ENCODE measurements at places on chromosomes 5 and 9.
A peak's percentile ranks its signal among the peaks of the same experiment; 100 is the strongest.

DNA sequence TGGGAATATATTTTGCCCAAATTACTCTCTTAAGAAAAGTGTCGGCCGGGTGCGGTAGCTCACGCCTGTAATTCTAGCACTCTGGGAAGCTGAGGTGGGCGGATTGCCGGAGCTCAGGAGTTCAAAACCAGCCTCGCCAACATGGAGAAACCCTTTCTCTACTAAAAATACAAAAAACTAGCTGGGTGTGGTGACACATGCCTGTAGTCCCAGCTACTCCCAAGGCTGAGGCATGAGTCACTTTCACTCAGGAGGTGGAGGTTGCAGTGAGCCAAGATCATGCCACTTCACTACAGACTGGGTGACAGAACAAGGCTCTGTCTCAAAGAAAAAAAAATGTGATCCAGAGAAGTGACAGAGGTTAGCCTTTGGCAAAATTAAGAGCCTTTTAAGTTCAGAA, 26.4 kb upstream of the TMEM171 start:
- H3K27me3 ChIP-seq: peaks cover 35% of the 10 kb centered on the region
- H3K36me3 ChIP-seq: no peaks in the 10 kb centered on the region
- DNase-seq: no peak
- H3K27ac ChIP-seq: no peak overlapping the region

DNA sequence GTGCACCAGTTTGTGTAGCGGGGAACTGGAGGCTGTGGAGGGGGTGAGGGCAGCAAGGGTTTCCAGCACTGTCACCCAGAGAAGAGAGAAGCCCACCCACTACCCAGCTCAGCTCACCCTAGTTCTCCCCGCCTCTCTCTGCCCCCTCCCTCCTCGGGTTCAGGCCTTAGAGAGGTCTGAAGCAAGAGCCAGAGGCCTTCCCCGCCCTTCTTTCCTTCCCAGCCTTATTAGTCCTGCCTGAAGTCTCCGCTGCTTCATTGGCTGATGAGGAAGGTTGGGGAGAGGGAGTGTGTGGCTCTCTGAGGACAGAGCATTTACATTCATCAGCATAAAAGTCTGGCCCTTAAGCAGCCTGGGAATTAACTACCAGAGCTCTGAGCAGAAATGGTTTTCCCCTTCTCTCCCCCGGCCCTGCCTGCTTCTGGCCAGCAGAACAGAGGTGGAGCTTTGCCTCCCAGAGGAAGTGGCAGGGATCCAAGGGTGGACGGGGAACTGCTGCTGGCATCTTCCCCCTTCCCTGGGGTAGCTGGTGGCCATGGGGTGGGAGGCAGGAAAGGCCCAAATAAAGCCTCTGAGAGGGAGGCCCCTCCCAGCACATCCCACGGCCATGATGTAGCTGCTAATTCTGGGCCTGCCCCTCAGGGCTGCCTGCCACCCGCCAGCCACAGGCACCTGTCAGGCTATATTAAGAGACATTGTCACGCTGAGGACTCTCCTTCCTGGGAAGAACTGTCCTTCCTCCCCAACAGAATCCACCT, 4.1 kb downstream of the DNAJB5 start:
- H3K36me3 ChIP-seq: peaks cover 3% of the 10 kb centered on the region
- DNase-seq: no peak
- no peak overlapping the region for H3K4me3 ChIP-seq
- H3K27ac ChIP-seq: no peak overlapping the region
- H3K4me1 ChIP-seq: peaks cover 8% of the 10 kb centered on the region

GRCh38 chr5:32645246-32645645, 59.9 kb downstream of the SUB1 start:
- H3K36me3 ChIP-seq: no peaks in the 10 kb centered on the region
- DNase-seq: no peak
- H3K4me1 ChIP-seq: no peaks in the 10 kb centered on the region
- no peak overlapping the region for H3K27ac ChIP-seq
- H3K4me3 ChIP-seq: no peak overlapping the region

- no peaks in the 10 kb centered on the region for H3K36me3 ChIP-seq
- no peak for DNase-seq
- H3K27me3 ChIP-seq: peaks cover 30% of the 10 kb centered on the region
- H3K4me1 ChIP-seq: peaks cover 8% of the 10 kb centered on the region
These were observed 56.5 kb upstream of the ADRB2 start for GRCh38 chr5:148769941-148770340.

GRCh38 chr9:87236546-87236945, 261.1 kb upstream of the DAPK1 start:
- no peaks in the 10 kb centered on the region for H3K36me3 ChIP-seq
- peaks cover 6% of the 10 kb centered on the region for H3K27me3 ChIP-seq
- no peak overlapping the region for H3K4me3 ChIP-seq
- H3K4me1 ChIP-seq: no peaks in the 10 kb centered on the region
- peak overlapping the region; percentile 19 for H3K27ac ChIP-seq

DNA sequence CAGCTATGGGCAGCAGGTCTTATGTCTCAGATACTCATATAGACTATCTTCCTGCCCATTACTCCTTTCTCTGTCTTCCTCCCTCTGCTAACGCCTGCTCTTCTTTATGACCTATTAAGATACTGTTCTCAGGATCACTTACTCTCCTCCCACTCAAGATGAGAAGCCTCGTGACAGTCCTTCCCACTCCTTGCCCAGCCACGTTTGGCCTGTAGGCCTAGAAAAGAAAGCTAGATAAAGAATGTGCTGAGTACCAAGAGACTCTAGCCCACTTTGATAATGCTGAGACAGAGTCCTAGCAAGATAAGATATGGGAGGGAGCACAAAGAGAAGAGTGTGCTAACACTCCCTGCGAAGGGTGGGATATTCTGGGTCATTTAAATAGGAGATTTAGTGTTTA, 6.8 kb upstream of the DENND4C start:
- H3K27me3 ChIP-seq: no peaks in the 10 kb centered on the region
- H3K36me3 ChIP-seq: no peaks in the 10 kb centered on the region
- H3K4me1 ChIP-seq: no peaks in the 10 kb centered on the region
- DNase-seq: no peak
- no peak overlapping the region for H3K4me3 ChIP-seq

DNA sequence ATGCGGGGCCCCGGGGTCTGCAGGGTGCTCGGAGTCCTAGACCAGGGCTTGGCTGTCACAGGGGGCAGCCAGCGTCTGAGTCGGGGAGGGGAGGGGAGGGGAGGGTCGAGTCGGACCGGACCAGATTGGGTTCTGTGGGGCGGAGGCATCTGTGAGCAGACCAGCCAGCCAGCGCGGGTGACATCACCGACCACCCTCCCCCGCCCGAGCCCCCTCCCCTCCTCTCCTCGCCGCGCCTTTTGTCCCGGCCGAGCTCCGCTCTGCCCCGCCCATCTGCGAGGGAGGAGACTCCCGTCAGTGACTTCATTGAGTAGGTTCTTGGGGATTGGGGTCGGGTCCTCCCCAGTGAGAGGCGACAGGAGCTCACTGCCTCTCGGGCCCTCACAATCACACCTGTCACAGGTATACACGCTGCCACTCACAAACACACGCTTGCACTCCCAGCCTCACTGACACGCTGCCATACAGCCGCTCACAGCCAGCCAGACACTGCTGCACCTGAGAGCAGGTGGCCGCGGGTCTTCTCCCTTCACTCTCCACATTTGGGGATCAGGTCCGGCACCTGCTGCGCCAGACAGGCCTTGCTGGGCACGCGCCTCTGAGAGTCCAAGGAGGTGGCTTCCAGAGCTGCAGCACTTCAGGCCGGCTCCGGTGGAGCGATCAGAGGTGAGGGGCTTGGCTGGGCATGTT, 546 bp downstream of the DNAJB5 start:
- H3K4me1 ChIP-seq: peaks cover 26% of the 10 kb centered on the region
- DNase-seq: peak; percentile 25
- H3K27ac ChIP-seq: peak overlapping the region; percentile 88
- peak overlapping the region; percentile 96 for H3K4me3 ChIP-seq

DNA sequence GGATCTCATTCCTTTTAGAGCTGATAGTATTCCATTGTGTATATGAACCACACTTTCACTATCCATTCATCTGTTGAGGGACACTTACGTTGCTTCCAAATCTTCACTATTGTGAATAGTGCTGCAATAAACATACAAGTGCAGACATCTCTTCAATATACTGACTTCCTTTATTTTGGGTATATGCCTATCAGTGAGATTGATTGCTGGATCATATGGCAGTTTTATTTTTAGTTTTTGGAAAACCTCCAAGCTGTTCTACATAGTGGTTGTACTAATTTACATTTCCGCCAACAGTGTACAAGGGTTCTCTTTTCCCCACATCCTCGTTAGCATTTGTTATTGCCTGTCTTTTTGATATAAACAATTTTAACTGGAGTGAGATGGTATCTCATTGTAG, 33.8 kb upstream of the LECT2 start:
- peaks cover 45% of the 10 kb centered on the region for H3K27me3 ChIP-seq
- H3K4me1 ChIP-seq: no peaks in the 10 kb centered on the region
- H3K27ac ChIP-seq: no peak overlapping the region
- no peaks in the 10 kb centered on the region for H3K36me3 ChIP-seq
- no peak overlapping the region for H3K4me3 ChIP-seq
- DNase-seq: no peak

- H3K27ac ChIP-seq: no peak overlapping the region
- no peak overlapping the region for H3K4me3 ChIP-seq
- peaks cover 1% of the 10 kb centered on the region for H3K27me3 ChIP-seq
- H3K36me3 ChIP-seq: no peaks in the 10 kb centered on the region
- H3K4me1 ChIP-seq: no peaks in the 10 kb centered on the region
These were observed 172.2 kb downstream of the APBA1 start for GRCh38 chr9:69499959-69500358.

GRCh38 chr5:4987431-4987830, 152.7 kb upstream of the ADAMTS16 start:
- no peak for DNase-seq
- no peak overlapping the region for H3K27ac ChIP-seq
- no peaks in the 10 kb centered on the region for H3K36me3 ChIP-seq
- H3K4me3 ChIP-seq: no peak overlapping the region

DNA sequence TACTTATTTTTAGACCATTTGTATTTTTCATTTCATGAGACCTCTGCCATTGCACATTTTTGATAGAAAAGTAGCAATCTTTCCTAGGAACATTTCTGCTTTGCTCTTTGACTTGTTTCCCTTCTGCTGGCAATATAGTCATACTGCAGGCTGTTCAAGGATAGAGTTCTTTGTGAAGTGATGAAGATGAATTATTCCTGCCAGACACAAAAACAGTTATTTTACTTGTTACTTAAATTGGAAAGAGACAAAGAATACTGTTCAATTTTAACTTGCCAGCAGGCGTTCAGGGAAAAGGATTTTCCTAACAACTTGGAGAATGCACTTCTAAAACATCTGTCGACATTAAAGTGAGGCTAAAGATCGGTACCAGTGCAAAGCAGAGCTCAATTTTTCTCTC, 251.7 kb upstream of the ACTBL2 start:
- no peaks in the 10 kb centered on the region for H3K4me1 ChIP-seq
- H3K36me3 ChIP-seq: no peaks in the 10 kb centered on the region

- no peak overlapping the region for H3K4me3 ChIP-seq
- H3K4me1 ChIP-seq: peaks cover 9% of the 10 kb centered on the region
- peaks cover 49% of the 10 kb centered on the region for H3K27me3 ChIP-seq
- H3K36me3 ChIP-seq: no peaks in the 10 kb centered on the region
These were observed 62.7 kb upstream of the UNC5A start for GRCh38 chr5:176747670-176748072.

DNA sequence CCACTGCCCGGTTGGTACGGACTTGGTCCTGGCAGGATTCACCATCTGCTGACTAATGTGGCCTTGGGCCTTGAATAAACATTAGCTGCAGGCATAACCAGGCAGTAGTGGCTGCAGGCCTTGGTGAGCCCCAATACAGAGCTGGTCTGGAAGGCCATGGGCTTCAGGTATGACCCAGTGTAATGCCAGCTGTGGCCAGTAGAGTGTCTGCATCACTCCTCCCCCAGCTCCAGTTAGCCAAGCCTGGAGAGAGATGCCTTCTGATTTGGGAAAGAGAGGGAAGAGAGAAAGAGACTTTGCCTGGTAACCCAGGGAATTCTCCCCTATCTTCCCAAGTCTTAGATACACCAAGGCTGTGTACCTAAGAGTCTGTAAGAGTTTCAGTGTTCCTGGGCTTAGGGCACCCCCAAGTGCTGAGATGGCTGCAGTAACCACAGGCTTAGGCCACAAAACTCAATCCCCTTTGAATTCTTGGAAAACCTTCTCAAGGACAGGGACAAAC, 5.6 kb upstream of the C5 start:
- peaks cover 11% of the 10 kb centered on the region for H3K36me3 ChIP-seq
- H3K27ac ChIP-seq: no peak overlapping the region
- H3K4me1 ChIP-seq: peaks cover 2% of the 10 kb centered on the region
- H3K4me3 ChIP-seq: no peak overlapping the region
- H3K27me3 ChIP-seq: no peaks in the 10 kb centered on the region

DNA sequence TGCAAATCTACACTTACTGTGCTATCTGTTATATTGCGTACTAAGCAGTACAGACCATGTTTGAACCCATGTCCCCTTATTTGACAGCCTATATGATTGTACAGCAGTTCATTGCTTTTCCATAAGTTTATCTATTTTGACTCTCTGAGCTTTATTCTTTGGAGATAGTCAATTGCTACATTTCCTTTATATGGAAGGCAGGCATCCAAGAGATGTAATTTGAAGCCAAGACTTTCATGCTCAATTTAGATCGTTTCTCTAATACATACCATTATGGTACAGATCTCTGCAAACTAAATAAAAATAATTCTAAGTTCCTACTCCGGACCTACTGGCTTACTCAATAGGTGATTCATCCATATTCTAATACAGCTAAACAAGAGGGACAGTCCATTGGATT, 424.8 kb downstream of the TMEM38B start:
- no peak overlapping the region for H3K27ac ChIP-seq
- H3K36me3 ChIP-seq: no peaks in the 10 kb centered on the region
- H3K4me3 ChIP-seq: no peak overlapping the region
- no peak for DNase-seq
- H3K4me1 ChIP-seq: no peaks in the 10 kb centered on the region

DNA sequence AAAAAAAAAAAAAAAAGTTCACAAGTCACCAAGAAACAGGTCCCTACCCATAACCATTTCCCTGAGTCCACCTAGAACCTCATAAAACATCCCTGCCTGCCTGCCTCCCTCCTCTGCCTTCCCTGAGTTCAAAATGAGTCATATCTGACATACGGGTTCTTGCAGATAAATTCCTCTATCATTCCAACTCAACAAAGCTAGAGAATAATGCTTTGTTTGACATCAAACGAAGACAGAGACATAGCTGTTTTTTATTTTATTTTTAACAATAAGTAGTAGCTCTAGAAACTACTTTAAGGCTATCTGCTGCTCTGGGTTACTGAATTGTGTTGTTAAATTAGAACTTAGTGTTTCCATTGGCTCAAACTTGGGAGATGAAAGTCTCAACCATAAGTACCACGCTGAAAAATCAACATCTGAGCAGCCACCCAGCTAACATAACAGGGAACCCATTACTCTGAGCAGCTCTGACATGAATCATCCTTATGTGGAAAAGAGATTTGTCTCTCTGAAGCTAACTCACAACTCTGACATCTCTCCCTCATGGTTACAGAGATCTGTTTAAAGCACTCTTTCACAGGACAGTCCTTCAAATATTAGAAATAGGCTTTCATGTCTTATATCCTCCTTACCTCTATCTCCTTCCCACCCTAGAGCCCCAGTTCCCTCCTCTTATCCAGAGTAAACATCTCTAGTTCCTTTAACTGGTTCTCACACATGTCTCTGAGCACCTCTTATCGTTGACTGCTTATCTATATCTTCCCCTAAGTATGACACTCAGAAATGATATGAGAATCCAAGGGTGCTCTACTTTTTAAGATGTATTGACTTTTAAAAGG, 12.1 kb downstream of the TMEM245 start:
- peaks cover 71% of the 10 kb centered on the region for H3K4me1 ChIP-seq
- H3K4me3 ChIP-seq: peak overlapping the region; percentile 42
- DNase-seq: no peak
- H3K36me3 ChIP-seq: peaks cover 37% of the 10 kb centered on the region
- no peaks in the 10 kb centered on the region for H3K27me3 ChIP-seq
